Smooth muscle cell of bladder (primary cell): ENCODE measurements at places on chromosomes 7 and 10. TPM values are rescaled to one million over a fixed set of nuclear protein-coding genes. Genes with fewer than 3 reads are reported as not detected.

The LLCFC1 gene
- total RNA-seq, result not detected in 2 replicates

The ABCC2 gene
- total RNA-seq, result 1.6 and 2.4 TPM in 2 replicates

The PNLIP gene
- not detected in 2 replicates for total RNA-seq

The CTNNA3 gene
- 0.09 TPM in 1 of 2 replicates, not detected in the other for total RNA-seq

The DYDC1 gene
- total RNA-seq, result not detected in 2 replicates

The MRM2 gene
- total RNA-seq, result 12.9 and 17.2 TPM in 2 replicates

The NPTX2 gene
- total RNA-seq, result 0.57 and 2.7 TPM in 2 replicates

The ZPBP gene
- not detected in 2 replicates for total RNA-seq

The GPC2 gene
- total RNA-seq, result 0.85 and 1.1 TPM in 2 replicates

The ARL4A gene
- total RNA-seq, result 27.4 and 39.2 TPM in 2 replicates

The PRKG1 gene
- 29.3 and 32.7 TPM in 2 replicates for total RNA-seq

The CPEB3 gene
- total RNA-seq, result 0.43 and 0.55 TPM in 2 replicates

The ZNF746 gene
- 18.1 and 19.2 TPM in 2 replicates for total RNA-seq

The SLIT1 gene
- total RNA-seq, result under 0.01 TPM in 1 of 2 replicates, not detected in the other

The PRKCQ gene
- total RNA-seq, result under 0.01 and 0.09 TPM in 2 replicates

The CCDC146 gene
- 1.6 and 3.1 TPM in 2 replicates for total RNA-seq

The IKZF1 gene
- total RNA-seq, result not detected in 2 replicates

The FAM200A gene
- total RNA-seq, result 5.3 and 5.5 TPM in 2 replicates

The ANXA8L1 gene
- 0.43 TPM in 1 of 2 replicates, not detected in the other for total RNA-seq

The ZSCAN25 gene
- 7.5 and 11.5 TPM in 2 replicates for total RNA-seq

The PAPOLB gene
- 0.09 and 0.14 TPM in 2 replicates for total RNA-seq

The SPACDR gene
- total RNA-seq, result 0.14 and 0.28 TPM in 2 replicates

The AZGP1 gene
- total RNA-seq, result 0.09 TPM in 1 of 2 replicates, not detected in the other

The LSM8 gene
- 34.9 and 35.4 TPM in 2 replicates for total RNA-seq

The GRID2IP gene
- total RNA-seq, result not detected in 2 replicates

The DEPP1 gene
- total RNA-seq, result 9.4 and 22.6 TPM in 2 replicates

The PDE6C gene
- total RNA-seq, result not detected in 2 replicates

The HOXA10 gene
- 6.5 and 11.8 TPM in 2 replicates for total RNA-seq

The CAMK1D gene
- 6.3 TPM in 2 replicates for total RNA-seq

The OR2A1 gene
- total RNA-seq, result not detected in 2 replicates

The SEMA3A gene
- 45.2 and 51.4 TPM in 2 replicates for total RNA-seq

The HTR5A gene
- not detected in 2 replicates for total RNA-seq

The THNSL1 gene
- 2.3 and 3.8 TPM in 2 replicates for total RNA-seq

The DDIT4 gene
- total RNA-seq, result 680 and 813 TPM in 2 replicates

The UCMA gene
- total RNA-seq, result not detected in 2 replicates

The RGR gene
- not detected in 2 replicates for total RNA-seq

The ITGB8 gene
- total RNA-seq, result 47.1 and 96.9 TPM in 2 replicates

The OR2A12 gene
- total RNA-seq, result not detected in 2 replicates

The LRRTM3 gene
- total RNA-seq, result not detected in 2 replicates

The UCN3 gene
- not detected in 2 replicates for total RNA-seq

The PLEKHS1 gene
- total RNA-seq, result 0.09 TPM in 1 of 2 replicates, not detected in the other

The HOXA2 gene
- total RNA-seq, result 0.18 and 0.28 TPM in 2 replicates

The GJC3 gene
- under 0.01 and 0.09 TPM in 2 replicates for total RNA-seq

The NPC1L1 gene
- 0.09 and 0.14 TPM in 2 replicates for total RNA-seq

The COL28A1 gene
- total RNA-seq, result 0.14 TPM in 1 of 2 replicates, not detected in the other

The PI4K2A gene
- total RNA-seq, result 16.2 and 21.8 TPM in 2 replicates

The ANLN gene
- 7.4 and 8.1 TPM in 2 replicates for total RNA-seq

The SLC16A9 gene
- 0.14 and 0.55 TPM in 2 replicates for total RNA-seq

The NUP205 gene
- 23.0 and 26.2 TPM in 2 replicates for total RNA-seq

The CCAR1 gene
- total RNA-seq, result 21.7 and 22.8 TPM in 2 replicates

The SPDYE2B gene
- total RNA-seq, result not detected in 2 replicates

The RNF32 gene
- total RNA-seq, result 1.1 and 1.4 TPM in 2 replicates
